Stimulated activated CD4-positive, alpha-beta T cell treated with anti-CD3 and anti-CD28 coated beads, Interleukin-1b, Interleukin-23, amount 100 ng/mL, for 48 hours (primary cell): ENCODE measurements at places on chromosomes 12 and 14.

GRCh38 chr12:6944381-6945186 lies 762 bp downstream of the C12orf57 start:
- peak; percentile 91 for DNase-seq

- DNase-seq, result no peak
Measured at GRCh38 chr14:56183631-56184157, 65.5 kb downstream of the PELI2 start.

- DNase-seq, result no peak
Measured at GRCh38 chr12:122081697-122082221, 3.2 kb downstream of the MLXIP start.

DNA sequence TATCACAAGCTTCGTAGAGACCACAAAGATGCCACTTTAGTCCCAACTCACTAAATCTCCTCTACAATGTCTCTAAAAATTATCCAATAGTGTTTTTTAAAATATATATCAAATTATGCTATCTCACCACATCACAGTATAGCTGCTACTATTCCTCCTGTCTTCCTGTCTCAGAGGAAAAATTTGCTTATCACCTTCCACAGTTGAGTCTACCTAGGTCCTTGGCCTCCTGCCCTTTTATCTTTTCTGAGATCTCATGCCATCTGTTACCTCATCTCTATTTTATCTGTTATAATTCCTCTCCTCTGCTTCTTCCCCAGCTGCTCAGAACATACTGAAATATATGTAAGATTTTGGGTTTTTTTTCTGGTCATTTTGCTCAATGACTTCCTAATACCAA lies 568.2 kb downstream of the DIO2 start:
- DNase-seq, result no peak

DNA sequence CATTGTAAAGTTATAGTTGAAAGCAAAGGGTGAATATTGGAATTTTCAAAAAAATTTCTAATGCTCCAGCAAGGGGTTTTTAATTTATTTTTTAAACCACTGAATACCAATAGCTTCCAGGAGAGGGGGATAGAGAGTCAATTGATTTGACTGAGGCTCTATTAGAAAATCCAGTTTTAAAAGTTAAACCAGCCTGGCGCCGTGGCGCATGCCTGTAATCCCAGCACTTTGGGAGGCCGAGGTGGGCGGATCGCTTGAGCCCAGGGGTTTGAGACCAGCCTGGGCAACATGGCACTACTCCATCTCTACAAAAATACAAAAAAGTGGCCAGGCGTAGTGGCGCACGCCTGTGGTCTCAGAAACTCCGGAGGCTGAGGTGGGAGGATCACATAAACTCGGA lies 150.1 kb downstream of the SLC38A4 start:
- DNase-seq, result no peak

DNA sequence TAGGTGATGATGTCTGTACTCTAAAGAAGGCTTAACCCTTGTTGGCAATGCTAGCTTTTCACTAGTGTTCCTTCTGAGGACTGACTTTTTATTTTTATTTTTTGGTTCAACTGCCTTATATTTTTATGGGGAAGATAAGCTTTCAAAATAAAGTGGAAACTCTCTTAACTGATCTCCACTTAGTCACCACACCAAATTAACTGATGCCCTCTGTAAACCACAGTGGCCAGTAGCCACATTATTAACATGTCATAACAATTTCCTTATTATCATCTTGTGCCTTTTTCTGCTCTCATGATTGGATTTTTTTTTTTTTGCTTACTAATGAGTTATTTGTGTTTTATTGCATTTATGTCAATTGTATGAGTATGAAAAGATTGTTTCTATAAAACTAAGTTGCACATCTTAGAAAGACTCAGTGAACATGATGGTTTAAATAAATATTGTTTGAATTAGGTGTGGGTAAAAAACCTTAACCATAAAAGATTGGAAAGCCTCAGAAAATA lies 56.9 kb downstream of the SCFD1 start:
- no peak for DNase-seq

GRCh38 chr14:92058006-92058917 lies 18.4 kb upstream of the TRIP11 start:
- no peak for DNase-seq

DNA sequence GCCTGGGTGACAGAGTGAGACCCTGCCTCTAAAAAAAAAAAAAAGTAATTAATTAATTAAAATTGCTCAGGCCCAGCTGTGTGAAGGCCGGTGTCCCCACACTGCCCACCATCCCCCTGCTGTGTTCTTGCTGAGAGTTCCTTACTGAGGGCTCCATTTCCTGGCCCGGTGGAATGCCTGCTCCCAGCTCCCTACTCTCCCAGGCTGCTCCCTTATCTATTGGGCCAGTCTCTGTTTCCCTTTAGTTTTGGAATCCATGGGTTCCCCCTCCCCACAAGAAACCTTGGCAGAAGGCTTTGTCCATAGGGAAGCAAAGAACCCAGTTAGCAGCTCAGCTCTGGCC lies 19.0 kb downstream of the MLXIP start:
- no peak for DNase-seq

- no peak for DNase-seq
Measured at GRCh38 chr14:102209224-102209966, 69.7 kb downstream of the WDR20 start.

- DNase-seq, result no peak
Measured at GRCh38 chr14:88882236-88882635, 57.8 kb downstream of the TTC8 start.

GRCh38 chr12:92292016-92292415 lies 146.4 kb upstream of the BTG1 start:
- no peak for DNase-seq

GRCh38 chr14:103031566-103031911 lies 25.8 kb downstream of the CDC42BPB start:
- DNase-seq, result no peak

DNA sequence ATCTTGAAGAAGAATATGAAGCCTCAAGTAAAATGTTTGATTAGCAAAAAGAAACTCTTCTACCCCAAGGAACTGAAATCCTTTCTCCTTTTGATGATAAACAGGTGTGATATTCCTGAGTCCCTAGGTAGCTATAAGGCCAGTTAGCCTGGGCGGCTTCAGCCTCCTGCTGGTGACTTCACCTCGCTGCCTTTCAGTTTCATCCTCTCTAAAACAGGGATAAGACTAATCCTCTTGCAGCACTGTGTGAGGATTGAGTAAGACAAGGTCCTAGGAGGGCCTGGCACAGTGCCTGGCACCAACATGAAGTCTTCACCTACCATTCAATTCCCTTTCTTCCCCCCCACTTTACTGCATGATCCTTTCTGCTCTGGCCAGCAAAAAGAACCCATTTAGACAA lies 42.1 kb downstream of the CIT start:
- no peak for DNase-seq

- DNase-seq, result no peak
Measured at GRCh38 chr14:98689951-98690350, 582.0 kb downstream of the BCL11B start.

DNA sequence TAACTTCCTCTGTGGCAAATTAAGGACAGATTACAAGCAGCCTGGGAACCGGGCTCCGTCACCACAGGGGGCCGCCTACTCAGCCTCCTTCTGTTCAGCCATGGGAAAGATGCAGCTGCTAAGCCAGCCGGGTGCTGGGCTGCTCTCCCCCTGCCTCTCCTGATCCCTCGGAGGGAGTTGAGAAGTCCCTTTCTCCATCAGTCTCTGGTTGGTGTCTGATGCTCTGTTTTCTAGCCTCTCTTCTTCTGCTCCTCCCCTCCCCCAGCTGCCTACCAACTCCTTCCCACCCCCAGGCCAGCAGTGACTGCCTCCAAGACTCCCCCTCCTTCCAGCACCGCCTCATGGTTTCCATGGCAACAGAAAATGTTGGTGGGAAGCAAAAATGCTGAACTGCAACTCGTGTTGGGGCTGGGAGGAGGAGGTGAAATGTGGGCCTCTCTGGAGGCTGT lies 486.7 kb downstream of the APAF1 start:
- no peak for DNase-seq

- no peak for DNase-seq
Measured at GRCh38 chr14:50862036-50862570, 9.8 kb upstream of the ABHD12B start.

GRCh38 chr12:39123580-39124253 lies 218.3 kb upstream of the CPNE8 start:
- no peak for DNase-seq

GRCh38 chr12:105256921-105257320 lies 20.9 kb upstream of the APPL2 start:
- no peak for DNase-seq

DNA sequence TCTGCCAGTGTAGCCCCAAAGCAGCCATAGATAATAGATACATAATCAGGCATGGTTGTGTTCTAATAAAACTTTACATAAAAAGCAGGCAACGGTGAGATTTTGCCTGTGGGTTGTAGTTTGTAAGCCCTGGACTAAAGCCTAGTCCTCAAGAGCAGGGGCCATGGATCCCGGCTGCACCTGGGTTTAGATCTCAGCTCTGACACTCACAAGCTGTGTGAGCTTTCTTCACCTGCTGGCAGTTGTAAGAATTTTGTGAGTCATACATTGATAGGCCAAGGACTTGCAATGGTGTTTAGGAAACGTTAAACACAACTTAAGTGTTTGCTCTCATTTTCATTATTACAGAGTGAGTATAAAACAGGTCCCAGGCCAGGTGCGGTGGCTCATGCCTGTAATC lies 395.8 kb upstream of the TBX3 start:
- no peak for DNase-seq

- DNase-seq, result no peak
Measured at GRCh38 chr12:127548123-127548553, 718.8 kb upstream of the TMEM132C start.
